Heart left ventricle (tissue), 16 donors: ENCODE measurements at places on chromosomes 16 and 17.

- no peak for DNase-seq
Observed at GRCh38 chr16:86554599-86554916, 477 bp downstream of the MTHFSD start.

- no peak for DNase-seq
Observed at GRCh38 chr16:85501900-85502299, 111.2 kb upstream of the GSE1 start.

DNA sequence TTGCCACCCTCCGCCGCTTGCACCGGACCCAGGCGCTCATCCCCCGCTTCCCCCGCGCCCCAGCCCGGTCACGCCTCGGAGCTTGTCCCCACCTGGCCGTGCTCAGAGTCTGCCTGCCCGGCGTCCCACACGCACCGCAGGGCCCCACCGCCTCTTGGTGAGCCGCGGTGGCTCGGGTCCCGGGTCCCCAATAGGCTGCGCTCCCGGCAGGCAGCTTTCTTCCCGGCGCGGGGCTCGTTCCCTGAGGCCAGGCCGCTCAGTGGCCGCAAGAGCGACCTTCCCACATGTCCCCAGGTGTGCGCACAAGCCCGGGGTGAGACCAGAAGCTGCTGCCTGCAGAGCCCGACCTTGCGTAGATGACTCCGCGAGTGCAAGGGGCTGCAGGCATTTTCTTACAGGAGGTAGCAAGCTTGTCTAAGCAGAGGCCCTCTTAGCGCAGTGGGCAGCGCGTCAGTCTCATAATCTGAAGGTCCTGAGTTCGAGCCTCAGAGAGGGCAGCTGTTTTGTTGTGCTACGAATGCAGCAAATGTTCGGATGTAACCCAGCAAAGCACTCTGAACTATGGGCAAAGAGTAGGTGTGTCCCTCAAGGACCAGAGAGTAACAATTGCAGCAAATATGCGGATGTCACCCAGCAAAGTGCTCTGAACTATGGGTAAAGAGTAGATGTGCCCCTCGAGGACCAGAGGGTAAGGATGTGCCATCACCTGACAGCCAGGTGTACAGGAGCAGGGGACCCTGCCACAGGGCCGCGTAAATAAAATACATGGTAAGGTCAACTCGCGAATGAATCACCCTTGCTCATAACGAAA, 15.6 kb downstream of the TLE7 start:
- no peak for DNase-seq

DNA sequence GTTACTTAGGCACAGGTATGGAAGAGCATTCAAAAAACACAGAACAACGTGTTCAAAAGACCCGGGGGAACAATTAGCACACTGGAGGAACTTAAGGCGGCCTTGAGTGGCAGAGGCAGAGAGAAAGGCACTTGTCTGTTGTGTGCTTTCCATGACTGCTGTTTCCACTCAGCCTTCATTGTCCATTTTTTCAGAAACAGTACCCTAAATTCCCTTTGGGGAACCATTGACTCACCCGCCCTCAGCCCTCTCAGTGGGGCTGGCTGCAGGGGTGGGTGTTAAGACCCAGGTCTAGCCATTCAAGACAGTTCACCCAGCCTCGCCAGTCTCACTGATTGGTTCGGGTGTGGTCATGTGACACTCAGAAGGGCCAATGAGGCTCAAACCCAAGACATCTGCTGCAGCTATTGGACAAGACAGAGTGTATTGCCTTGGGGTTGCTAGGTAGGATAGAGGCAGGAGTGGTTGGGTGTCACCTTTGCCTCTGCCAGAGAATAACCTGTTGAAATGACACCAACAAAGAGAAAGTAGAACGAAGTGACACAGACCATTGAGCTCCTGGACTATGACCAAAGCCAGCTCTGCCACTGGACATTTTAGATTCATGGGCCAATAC, 19.6 kb upstream of the CEP20 start:
- DNase-seq, result no peak

DNA sequence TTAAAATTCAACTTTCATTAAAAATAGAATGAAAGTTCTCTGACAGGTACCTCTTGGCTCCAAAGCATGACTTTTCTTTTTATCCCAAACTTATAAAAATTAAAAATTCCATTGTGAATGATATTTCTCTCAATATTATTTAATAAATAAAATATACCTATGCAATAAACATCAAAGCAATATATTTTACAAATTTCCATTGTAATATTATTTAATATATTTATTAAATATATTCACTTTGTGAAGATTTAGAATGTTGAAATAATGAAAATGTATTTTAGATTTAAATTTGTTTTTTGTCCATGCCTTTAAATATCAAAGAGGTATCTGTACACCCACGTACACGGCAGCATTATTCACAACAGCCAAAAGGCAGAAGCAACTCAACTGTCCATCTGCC, 147.8 kb downstream of the CEP112 start:
- no peak for DNase-seq

GRCh38 chr17:70370816-70371215, 201.5 kb downstream of the KCNJ2 start:
- no peak for DNase-seq

- peak; percentile 76 for DNase-seq
Observed at GRCh38 chr17:41917679-41918313, 955 bp downstream of the ACLY start.

DNA sequence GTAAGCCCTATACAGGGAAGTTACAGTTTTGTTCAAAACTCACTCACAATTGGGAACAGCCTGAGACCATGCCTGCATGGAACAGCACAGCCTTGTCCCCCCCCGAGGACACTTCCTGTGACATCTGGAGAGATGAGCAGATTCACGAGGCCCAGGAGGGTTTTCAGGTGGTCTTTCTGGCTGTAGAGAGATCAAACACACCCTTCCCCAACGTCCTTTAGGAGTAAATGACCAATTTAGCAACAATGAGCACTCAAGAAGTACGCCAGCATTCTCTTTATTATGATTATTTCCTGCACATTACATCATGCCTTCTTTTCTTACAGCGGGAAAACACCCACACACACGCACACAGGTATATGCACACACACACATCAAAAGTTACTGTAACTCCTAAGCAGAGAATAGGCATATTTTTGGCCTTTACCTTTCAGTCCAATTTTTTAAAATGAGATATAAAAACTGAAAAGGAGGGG, 39.0 kb downstream of the ADCY9 start:
- no peak for DNase-seq

GRCh38 chr16:84484579-84485254, 19.7 kb downstream of the MEAK7 start:
- peak; percentile 53 for DNase-seq

- DNase-seq, result peak; percentile 89
Observed at GRCh38 chr16:46789499-46790414, 41.2 kb downstream of the C16orf87 start.

GRCh38 chr16:70786020-70786755, 14.8 kb downstream of the VAC14 start:
- no peak for DNase-seq

DNA sequence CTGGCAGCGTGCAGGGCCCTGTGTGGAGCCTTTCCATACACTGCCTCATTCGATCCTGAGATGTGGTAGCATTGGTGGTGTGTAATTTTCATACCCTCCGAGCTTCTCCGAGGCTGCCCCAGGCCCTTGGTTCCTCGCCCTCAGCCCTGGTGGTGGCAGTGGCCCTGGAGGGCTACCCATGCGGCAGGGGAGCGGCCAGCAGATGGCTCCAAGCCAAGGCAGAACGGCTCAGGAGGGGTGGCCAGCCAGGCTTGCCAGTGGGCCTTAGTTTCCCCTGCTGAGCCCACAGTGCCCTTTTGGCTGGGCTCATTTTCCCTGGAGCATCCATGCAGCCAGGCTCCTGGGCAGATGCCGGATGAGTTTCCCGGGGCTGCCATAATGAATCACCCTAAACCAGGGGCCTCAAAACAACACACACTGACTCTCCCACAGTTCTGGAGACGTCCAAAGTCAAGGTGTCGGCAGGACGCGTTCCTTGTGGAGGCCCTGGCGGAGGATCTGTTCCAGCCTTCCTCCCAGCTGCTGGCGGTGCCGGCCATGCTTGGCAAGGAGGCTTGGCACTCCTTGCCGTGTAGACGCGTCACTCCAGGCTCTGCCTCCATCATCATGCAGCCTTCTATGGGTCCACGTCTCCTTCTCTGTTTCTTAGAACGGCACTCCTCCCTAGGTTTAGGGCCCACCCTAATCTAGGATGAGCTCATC, 158.8 kb upstream of the GSE1 start:
- no peak for DNase-seq

GRCh38 chr16:3028716-3029319, 5.0 kb downstream of the THOC6 start:
- no peak for DNase-seq

DNA sequence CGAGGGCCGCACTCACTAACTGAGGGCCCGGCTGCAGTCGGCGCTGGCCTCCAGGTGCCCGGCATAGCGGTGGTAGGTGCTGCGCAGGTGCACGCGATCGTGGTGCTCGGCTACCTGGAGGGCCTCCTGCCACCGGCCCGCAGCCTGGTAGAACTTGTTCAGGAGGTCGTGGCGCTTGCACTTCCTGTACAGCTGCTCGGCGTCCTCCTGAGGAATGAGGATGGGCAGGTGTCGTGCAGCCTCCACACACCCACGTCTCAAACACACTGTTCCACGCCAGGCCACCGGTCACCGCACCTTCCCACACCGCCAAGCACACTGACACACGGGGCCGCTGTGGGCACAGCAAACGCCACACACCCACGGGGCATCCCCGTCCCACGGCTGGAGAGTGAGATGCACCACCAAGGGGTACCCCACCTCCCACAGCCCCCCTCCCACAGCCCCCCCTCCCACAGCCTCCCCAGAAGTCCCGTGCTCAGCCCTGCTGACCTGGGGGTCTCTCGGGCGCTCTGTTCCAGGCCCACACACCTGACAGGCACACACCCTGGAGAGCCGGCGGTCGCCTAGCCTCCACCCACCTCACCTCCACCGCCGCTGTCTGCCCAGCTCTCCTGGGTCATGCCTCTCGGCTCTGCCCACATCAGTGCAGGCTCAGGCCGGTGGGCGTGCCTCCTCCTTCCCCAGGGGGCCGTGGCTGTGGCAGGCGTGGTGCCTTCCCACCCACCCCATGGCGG, 7.4 kb upstream of the TMEM204 start:
- no peak for DNase-seq

- no peak for DNase-seq
Observed at GRCh38 chr16:49410226-49410625, 36.6 kb downstream of the C16orf78 start.

GRCh38 chr16:82945420-82946101, 318.8 kb downstream of the CDH13 start:
- DNase-seq, result no peak

DNA sequence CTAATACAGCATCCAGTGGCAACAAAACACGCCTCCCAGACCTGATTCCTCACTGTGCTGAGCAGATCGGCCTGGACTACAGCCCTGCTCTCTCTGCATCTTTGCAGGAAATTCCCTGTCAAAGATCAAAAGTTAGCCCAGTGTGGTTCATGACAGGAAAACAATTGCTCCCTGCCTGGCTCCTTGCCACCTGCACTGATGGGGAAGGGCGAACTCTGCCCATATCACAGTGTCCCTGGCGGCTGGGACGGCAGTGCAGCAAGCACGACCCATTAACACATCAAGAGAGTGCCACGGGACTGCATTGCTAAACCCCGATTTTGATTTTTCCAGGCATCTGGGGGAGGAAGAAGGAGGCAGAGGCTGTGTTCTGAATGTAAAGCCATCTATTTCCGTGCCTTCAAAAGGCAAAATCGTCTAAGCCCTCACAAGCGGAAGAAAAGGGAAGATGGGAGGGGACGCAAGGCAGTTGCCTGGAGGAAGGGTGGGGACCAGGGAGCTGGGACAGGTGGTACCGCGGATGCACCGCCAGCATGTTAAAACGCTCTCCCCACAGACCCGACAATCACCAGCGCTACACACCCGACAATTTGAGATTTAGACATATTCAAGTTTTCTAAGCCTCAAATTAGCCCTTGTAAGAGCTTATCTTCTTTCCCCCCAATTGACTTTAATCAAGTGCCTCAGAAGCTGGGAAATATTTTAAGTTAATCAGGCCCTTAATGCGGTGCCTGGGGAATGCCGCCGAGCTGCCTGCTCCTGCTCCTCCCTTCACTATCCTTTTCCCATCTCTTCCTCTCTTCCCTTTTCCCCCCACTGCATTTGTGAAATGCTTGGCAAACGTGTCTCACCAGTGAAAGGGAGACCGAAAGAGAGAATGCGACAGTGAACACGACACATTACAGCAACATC, 238.8 kb upstream of the CDH5 start:
- peak; percentile 45 for DNase-seq

- DNase-seq, result no peak
Observed at GRCh38 chr17:17728550-17729251, 47.4 kb downstream of the RAI1 start.

DNA sequence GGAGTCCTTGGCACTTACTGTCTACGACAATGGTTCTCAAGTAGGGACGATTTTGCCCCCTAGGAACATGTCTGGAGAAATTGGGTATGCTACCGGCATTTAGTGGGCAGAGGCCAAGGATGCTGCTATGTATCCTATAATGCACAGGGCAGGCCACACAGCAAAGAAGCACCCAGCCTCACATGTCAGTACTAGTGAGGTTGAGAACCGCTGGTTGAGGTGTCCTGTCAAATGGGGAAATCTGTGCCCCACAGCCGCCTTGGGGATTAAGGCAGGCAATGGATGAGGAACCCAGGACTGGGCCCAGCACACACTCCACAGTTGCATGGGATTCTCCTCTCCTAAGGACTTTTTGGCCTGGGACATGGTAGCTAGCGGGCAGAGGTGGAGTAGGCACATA, 86.7 kb upstream of the TOB1 start:
- no peak for DNase-seq

DNA sequence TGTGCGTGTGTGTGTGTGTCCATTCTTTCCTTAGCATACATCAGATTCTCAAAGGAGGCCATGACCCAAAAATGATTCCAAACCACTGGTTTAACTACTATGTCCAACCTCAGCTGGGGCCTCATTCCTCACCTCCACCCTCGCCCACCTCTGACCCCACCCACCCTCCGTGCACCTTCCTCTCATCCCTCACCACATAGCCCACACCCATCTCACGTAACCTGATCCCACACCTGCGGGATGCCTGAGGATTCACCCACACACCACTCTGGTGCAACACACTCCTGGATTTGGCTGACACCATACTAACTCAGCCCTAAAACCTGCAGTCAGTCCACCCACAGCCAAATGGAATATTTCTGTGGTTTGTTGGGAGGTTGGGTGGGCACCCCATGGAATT, 3.3 kb upstream of the CSNK2A2 start:
- DNase-seq, result no peak

DNA sequence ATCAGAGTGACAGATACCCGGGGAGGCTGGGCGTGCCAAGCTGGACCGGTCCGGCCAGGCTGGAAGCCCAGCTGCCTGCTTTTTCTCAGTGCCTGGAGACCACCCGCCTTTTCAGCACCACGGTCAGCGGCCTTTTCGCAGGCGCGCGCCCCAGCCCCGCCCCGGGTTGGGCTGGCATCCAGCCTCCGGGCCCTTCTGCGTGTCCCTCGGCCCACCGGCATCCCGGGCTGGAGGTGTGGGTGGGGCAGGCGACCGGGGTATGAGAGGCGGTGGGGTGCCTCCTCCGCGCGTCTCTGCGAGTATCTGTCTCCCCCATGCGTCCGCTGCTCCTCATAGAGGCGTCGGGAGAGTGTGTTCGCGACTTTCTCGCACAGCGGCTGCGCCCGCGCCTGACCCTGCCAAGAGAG, 102.5 kb downstream of the MRM1 start:
- DNase-seq, result peak; percentile 77

- no peak for DNase-seq
Observed at GRCh38 chr17:69857412-69857835, 217.6 kb upstream of the KCNJ16 start.
